ENCODE measurements at places on chromosomes 2 and 18.
A peak's percentile ranks its signal among the peaks of the same experiment; 100 is the strongest.

- no peak for DNase-seq
Measured at GRCh38 chr2:102206666-102207341, 20.0 kb downstream of the IL1RL2 start.

DNA sequence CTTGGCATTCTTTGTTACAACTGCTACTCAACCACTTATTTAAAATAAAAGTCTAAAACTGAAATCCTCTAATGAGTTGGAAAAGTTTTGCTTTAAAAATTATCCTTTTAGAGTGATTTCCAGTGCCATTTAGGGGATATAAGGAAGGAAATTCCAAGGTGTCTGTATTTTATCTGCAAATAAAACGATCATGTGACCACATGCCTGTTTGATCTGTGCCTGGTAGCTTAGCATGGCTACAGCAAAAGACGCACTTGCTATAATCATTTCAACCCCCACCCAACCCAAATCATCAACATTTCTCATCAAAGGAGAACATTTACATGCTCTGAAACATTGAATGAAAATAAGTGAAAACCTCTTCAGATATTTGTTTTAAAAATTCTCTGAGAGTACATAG, 615.1 kb downstream of the IRS1 start:
- DNase-seq: no peak

DNA sequence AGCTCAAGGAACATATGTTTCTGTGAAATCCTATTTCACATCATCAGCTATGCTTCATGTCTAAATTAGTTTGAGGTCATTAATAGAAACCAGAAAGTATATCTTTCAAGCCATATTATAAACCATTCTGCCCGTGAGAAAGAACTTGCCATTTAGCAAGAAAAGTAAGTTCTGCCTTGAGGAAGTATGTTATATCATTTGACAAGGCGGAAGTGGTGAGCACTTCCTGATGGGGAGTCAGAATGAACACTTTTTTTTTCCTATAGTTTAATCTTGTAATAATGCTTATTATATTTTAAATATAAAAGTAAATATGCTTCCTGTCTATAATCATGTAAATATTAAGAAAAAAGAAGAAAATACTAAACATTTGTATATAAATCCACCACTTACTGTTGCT, 39.3 kb upstream of the NRXN1 start:
- DNase-seq: no peak

DNA sequence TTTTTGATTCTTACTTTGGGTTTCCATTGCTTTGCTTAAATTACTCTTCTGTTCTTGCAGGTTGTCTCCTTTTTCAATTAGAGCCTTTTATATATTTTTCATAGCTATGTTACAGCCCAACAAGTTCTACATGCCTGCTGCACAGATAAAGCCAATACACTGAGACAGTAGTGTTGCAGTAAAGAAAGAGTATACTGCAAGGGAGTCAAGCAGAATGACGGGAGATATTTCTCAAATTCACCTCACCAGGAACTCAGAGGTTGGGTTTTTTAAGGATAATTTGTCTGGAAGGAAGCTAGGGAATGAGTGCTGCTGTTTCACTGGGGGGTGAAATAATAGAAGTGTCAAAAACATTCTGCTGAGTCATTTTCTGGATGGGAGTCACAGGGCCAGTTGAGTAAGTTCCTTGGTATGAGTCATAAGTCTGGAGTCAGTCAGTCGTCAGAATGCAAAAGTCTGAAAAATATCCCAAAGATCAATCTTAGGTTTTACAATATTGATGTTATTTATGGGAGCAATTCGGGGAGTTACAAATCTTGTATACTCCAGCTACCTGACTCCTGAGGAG, 193.0 kb upstream of the RGPD4 start:
- DNase-seq: no peak

DNA sequence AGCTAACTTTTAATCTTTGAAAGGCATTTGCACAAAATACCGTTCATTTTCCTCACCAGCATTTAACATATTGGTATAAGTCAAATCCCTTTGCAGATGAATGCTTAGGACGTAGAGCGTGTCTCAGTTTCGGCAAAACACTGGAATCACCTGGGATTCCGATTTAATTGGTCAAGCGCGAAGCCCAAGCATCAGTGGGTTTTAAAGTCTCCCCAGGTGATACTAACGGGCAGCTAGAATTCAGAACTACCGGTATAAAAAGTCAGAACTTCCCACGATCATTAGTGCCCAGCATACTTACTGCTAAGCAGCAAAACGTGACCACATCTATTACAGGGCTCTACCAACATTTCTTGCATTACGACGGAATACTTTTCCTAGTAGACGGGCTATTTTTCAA, 24.6 kb downstream of the ALPK2 start:
- no peak for DNase-seq

DNA sequence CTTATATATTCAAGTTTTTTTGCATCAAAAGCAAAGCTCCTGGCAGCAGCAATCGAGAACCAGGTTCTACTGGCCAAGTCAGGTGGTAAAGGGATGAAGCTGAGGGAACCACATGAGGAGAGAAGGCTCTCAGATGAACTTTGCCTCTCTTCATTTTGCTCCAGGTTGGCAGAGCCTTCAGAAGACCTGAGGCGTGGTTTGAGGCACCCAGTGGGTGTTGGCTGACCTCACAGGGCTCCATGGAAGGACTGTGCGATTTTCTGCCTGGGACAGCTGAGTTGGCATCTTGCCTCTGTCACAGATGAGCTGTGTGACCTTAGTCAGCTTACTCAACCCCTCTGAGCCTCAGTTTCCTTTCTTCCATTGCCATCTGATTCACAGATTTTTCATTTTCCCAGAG, 89.0 kb downstream of the INSIG2 start:
- DNase-seq: no peak

DNA sequence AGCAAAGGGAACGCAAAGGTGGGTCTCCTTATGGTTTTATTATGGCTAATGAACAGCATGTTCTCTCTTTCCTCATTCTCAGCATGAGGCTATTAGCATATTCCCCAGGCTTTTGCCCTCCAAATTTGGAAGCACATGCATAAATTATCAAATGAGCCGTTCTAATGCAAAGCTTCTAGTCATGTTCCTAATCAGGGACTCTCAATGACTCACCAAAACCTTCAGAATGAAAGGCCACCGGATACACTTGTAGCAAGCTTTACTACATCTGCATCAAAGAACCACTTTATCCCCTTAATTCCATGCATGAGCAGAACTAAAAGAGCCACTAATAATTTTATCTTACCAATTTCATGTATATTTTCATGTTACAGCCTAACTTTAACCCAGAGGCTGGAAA, 310.5 kb downstream of the LRATD1 start:
- DNase-seq: no peak

- DNase-seq: no peak
Measured at GRCh38 chr18:36724169-36724568, 104.6 kb downstream of the TPGS2 start.

GRCh38 chr2:177474998-177475397, 82.4 kb downstream of the AGPS start:
- DNase-seq: no peak

DNA sequence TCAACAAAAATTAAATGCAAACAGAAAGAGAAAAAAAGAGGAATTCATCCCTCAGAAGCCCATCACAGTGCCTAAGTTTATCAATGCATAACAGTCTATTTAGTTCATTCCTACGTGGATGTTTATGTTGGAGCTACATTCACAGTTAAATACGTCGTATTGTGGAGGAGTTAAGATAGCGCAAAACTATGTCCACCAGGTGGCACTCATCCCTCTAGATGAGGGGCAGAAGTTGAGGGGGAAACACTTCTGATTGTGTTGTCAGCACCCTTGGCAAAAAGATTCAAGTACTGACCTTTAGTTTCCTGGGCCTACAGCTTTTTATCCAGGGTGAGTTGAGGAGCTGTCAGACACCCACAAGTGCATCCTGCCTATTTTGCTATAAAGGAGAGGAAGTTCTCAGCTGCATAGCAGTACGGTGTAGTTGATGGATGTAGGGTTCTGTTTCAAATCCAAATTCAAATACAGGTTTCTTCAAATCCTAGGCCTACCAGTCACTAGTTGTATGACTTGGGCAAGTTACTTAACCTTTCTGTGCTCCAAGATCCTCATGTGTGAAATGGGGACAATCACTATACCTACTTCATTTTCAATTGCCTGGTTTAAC, 26.8 kb upstream of the MYO1B start:
- DNase-seq: no peak

DNA sequence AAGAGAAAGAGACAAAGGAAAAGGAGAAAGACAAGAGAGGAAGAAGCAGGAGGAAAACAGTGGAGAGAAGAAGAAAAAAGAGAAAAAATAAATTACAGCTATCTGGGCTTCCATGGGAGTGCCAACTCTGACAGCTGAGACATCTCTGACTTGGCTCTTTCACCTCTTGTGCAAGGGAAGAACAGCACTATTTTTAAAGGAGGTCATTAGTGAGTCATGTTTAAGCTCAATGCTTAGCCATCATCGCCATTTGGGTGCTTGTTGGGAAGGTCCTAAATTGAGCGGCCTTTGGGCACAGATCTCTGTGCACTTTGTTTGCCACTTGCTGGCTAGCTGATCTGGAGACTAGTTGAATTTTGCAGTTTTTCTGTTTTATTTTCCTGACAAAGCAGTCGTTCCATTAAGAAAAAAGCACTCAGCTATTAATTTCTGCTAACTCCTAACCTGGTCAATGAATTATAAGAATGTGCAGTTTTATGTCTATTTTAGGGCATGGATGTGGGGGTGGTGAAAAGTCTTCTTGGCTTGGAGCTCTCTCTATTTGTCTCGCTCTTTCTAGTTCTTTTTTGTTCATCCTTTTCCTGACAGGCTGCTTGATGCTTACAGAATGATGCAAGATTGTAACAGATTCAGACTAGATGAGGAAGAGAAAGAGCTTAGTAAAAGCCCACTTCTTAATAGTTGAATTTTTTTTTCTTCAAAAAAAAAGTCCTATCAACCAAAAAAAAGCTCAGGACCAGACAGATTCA, 231.5 kb downstream of the SLC8A1 start:
- no peak for DNase-seq

DNA sequence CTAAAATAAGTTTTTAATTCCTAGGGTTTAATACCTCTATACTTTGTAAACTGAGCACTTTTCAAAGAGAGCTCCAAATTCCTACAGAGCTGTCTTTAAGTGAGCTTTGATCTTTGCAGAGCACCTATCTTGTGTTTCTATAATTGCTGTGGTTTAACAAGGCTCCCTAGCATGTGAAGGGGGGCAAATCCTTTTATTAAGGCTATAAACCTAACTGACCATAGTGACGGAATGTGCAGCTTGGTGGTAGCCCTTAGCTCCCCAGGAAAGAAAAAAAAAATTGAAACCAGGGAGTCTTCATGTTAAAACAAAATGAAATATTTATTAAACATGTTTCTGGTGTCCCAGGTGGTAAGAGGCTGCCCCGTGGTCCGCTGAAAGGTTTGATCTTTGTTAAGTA, 78.6 kb upstream of the ETAA1 start:
- DNase-seq: no peak

- no peak for DNase-seq
Measured at GRCh38 chr2:36889795-36890194, 76.5 kb downstream of the STRN start.

DNA sequence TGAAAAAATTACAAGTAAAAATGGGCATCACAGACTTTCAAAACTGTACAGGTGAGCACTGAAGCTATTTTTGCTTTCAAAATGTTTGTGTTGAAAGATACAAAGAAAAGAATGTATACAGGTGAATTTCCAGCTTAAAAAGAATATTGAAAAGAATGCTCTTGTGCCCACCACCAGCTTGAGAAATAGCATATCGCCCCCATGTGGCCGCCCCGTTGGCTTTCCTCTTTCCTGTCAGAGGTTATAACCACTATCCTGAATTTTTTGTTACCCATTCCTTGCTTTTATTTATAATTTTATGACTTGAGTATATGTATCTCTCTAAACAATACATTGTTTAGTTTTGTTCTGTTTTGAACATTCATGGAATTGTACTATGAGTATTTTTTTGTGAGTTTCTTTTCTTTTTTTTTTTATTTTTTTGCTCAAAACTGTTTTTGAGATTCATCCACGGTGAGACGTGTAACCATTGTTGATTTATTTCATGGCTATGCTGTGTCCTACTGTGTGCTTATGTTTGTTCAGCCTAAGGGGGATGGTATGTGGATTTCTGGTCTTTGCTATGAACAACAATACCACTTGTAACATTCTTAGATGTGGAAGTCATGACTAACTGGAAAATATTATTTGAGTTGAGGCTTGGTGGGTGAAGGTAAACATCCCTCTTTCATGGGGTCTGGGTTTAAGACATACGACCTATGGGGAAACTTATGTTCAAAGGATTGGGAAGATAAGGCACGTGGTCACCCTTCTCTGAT, 11.6 kb downstream of the TRPM8 start:
- no peak for DNase-seq

- DNase-seq: no peak
Measured at GRCh38 chr2:37230581-37230980, 815 bp downstream of the CEBPZ start.

DNA sequence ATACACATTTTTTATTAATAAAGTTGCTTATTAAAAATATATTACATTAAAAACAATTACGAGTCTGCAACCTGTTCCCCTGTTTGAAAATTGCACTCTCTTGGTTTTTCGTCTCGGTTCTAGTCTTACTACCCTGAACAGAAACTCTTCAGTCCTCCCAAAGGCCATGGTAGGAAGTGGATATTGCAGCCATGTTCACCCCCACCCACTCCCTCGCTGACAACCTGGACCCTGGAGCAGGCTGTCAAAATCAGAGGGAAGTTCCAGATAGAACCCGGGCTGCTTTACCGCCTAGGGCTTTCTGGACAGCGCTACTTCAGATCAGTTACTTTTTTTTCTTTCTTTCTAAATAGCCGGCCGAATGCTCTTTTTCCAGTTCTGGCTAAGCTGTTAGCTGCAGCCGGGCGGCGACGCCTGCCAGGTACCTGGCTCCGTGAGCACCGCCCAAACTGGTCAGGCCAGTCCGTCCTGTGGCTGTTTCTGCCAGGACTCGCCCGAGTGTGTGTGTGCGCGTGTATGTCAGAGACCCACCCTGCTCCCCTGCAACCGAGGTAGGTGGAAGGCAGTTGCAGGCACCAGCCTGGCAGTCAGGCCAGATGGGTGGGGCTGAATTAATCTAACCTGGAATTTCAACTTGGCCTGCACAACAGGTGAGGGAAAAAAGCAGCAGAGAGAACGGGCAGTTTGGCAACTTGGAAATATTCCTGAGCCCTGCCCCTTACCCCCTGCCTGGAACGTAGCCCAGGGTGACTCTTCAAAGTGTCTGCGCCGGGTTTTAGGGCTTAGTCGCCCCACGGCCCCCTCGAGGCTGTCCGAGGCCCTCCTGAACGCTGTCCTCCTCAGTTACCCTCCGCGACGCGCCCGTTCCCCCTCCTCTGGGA, 1.1 kb upstream of the TET3 start:
- peak; percentile 97 for DNase-seq

- no peak for DNase-seq
Measured at GRCh38 chr2:232377841-232378734, 463 bp upstream of the ALPP start.

GRCh38 chr2:234091883-234092282, 41.4 kb downstream of the SPP2 start:
- no peak for DNase-seq

Data from mucosa of descending colon (tissue), 3 donors.